Stimulated activated CD4-positive, alpha-beta T cell treated with anti-CD3 and anti-CD28 coated beads, Interleukin-1b, Interleukin-23, amount 100 ng/mL, for 1 hour (primary cell): ENCODE measurements at places on chromosomes 13 and 19.

GRCh38 chr19:7993560-7993959, 11.9 kb downstream of the ELAVL1 start:
- no peak for DNase-seq

DNA sequence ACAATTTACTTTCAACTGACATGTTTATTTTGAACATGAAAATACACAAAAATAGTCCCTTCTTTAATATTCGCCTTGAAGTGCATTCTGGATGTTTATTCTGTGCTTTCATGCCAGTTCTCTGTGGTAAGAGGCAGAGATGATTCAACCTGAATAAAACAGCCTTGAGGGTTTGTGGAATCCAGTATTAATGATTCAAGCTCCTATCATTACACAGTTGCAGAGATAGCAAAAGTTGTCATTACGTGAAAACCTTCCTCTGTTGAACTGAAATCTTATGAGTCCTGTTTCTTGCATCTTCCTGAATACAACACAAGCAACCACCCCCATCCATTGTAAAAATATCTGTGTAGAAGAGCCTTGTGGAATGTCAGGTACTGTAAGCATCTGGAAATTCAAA, 142.3 kb upstream of the HTR2A start:
- no peak for DNase-seq

DNA sequence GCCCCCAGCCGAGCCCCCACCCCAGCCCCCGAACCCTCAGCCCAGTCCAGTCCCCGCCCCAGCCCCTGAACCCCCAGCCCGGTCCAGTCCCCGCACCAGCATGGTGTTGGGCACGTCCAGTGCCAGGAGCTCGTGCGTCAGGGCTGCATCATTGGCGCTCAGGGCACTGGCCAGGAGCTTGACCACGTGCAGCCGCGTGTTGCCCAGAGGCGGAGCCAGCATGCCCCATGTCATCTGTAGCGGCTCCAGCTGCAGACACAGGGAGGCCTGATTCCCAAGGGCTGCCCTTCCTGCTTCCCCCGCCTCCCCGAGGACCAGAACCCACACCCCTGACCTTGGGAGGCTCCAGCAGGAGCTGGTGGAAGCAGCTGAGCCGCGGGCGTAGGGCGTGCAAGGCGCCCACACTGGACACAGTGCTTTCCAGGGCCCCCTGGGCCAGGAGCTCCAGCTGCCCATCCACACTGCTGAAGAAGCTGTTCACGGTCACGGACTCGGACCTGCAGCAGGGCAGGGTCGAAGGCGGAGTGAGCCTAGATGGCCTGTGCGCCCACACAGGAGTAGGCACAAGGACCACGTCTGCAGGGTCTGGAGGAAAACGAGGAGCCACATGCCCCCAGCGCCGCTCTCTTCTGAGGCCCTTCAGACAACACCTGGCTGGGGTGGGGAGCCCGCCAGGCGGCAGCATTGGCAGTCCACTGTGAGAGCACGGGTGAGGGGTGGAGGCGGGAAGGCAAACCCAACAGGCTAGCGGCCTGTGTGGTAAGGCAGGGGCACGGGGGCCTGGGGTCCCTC, 12.8 kb upstream of the TMEM86B start:
- DNase-seq: no peak

DNA sequence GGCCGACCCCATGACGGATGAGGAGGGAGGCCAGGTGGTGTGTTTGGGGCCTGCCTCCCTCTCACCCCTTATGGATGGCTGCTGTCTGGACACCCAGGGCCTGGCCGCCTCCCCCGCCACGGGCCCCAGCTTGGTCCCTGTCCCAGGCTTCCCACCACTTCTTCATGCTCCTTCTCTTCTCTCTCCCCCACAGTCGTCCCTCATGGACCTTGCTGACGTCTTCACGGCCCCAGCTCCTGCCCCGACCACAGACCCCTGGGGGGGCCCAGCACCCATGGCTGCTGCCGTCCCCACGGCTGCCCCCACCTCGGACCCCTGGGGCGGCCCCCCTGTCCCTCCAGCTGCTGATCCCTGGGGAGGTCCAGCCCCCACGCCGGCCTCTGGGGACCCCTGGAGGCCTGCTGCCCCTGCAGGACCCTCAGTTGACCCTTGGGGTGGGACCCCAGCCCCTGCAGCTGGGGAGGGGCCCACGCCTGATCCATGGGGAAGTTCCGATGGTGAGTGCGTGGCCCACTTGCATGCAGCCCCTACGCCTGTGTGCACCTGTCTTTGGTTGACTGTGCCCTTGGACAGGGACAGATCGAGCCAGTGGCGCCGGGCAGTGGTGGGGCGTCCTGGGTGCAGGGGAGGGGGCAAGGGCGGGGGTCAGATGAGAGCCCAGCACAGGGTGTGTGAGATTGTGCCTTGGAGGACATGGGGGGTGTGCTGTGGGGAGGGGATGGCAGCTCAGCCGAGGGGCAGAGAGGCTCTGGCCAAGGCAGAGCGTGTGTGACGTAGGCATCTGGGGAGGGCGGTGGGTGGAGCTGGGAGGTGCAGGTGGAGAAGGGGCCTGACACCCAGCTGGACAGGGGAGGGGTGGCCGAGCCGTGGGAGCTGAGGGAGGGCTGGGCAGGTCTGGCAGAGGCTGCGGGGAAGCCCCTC, 16.8 kb downstream of the EPN1 start:
- no peak for DNase-seq

- no peak for DNase-seq
Measured at GRCh38 chr13:19587635-19588300, 26.4 kb upstream of the TPTE2 start.

- DNase-seq: no peak
Measured at GRCh38 chr19:461721-462551, 1.1 kb upstream of the SHC2 start.

DNA sequence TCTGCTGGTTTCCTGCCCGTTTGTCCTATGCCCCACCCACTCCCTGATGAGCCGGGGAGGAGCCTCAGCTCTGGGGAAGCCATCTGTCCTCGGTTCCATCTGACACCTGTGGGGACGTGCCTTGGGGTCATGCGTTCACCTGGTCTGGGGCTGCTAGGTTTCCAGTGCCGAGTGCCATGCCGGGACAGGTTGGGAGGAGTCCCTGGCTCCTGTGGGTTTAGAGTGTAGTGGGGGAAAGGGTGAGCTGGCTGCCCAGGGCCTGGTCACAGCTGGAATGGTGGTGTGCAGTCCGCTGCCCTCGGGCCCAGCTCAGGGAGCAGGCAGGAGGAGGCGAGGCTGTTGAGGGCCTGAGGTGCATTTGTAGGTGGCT, 2.5 kb downstream of the KDM4B start:
- no peak for DNase-seq

GRCh38 chr19:611481-611868, 21.8 kb downstream of the HCN2 start:
- peak; percentile 30 for DNase-seq

DNA sequence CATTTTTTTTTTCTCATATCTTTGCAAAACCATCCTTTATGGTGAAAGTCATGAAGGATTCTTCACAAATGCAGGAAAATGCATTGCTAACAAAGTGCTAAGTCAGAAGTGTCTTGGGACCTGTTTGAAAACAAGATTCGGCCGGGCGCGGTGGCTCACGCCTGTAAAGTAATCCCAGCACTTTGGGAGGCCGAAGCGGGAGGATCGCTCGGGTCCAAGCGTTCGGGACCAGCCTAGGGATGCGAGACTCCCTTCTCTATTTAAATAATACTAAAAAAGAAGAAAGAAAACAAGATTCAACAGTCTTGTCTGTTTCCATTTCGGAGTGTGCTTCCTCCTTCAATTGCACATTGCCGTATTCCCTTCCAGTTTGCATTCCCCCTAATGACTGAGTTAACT, 819 bp downstream of the EID2B start:
- DNase-seq: no peak

DNA sequence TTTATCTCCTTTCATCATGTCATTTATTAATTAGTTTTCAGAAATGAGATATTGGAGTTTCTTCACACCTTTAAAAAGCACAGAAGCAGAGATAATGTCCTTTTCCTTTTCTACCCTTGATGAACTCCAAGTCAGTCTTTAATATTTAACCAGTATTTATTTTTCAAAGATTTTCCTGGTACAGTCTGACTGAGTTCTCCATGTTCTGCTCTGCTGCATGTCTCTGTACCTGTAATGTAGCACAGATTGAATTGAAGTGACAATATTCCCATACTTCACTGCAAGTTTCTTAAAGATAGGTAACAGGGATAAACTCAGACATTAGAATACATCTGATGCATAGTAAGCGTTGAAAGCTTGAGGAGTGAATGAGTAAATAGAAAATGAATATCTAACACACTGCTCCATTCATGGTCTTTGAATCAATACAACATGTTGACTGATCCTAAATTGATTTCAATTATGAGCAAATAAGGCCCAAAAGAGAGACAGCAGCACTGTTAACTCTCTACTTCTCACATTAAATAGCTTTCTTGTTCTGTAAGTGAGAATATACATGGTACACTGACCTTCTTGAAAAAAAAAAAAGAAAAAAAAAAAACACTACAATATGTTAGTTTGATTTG, 1323.6 kb upstream of the PRR20A start:
- DNase-seq: no peak

DNA sequence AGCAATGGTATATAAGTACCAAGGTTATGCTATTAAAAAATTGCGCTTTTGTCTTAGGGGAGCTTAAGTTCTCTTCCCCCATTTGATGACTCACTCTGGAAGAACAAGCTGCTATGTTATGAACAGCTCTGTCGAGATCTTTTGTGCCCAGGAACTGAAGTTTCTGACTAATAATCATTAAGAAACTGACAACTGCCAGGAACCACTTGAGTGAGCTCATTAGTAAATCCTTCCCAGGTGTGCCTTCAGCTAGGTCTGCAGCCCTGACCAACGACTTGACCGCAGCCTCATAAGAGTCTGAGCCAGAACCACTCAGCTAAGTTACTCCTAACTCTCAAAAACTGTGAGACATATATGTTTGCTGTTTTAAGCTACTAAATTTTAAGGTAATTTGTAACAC, 147.8 kb downstream of the SLITRK6 start:
- no peak for DNase-seq

- DNase-seq: no peak
Measured at GRCh38 chr13:72163678-72164077, 296.7 kb upstream of the DACH1 start.

DNA sequence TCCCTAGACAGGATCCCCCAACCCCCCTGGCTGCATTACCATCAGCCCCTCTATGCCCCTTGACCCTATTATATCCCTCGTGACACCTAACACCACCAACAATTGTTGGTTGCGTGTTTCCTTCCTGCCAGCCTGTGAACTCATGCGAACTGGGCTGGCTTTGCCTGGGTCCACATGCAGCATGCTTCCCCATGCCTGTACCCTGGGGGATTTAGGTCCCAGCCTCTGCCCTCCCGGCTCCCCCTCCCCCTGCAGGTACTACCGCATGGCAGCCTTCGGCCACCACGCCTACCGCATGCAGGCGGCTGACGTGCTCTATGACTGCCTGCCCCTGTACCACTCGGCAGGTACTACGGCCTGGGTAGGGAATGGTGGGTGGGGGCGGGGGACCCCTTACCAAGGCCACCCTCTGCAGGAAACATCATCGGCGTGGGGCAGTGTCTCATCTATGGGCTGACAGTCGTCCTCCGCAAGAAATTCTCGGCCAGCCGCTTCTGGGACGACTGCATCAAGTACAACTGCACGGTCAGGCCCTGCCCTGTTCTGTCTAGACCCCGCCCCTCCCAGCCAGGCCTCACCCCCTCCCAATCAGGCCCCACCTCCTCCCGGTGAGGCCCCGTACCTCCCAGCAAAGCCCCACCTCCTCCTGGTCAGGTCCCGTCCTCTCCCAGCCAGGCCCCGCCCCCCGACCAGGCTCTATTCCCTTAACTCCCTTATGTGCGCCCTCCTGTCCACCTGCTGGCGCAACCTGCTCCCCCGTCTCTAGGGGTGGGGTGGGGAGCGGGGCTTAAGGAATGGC, 18.5 kb downstream of the SLC27A1 start:
- peak; percentile 40 for DNase-seq

- DNase-seq: no peak
Measured at GRCh38 chr19:49802836-49803528, 10.1 kb downstream of the FUZ start.

DNA sequence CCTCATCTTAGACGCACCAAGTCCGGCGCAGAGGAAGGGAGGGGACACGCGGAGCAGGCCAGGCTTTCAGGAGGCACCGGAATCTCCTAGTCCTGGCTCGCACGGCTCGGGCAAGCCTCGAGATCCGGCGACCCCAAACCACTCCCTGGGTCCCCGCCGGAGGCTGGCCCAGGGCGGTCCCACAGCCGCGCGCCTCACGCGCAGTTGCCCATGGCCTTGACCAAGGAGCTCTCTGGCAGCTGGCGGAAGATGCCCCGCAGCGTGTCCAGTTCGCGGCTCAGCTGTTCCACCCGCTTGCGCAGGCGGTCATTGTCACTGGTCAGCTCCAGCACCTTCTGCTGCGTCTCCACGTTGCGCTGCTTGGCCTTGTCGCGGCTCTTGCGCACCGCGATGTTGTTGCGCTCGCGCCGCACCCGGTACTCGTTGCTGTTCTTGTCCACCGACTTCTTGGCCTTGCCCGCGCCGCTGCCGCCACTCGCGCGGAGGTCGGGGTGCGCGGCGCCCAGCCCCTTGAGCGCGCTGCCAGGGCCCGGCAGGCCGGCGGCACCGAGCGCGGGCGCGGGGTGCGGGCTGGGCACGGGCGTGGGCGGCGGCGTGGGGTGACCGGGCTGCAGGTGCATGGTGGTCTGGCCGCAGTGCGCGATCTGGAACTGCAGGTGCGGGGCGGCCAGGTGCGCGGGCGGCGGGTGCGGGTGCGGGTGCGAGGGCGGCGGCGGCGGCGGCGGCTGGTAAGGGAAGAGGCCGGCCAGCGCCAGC, 1.0 kb downstream of the CEBPA start:
- no peak for DNase-seq

- no peak for DNase-seq
Measured at GRCh38 chr19:19575411-19575810, 37.3 kb downstream of the CILP2 start.

- DNase-seq: no peak
Measured at GRCh38 chr13:52925251-52925650, 76.8 kb upstream of the PCDH8 start.

DNA sequence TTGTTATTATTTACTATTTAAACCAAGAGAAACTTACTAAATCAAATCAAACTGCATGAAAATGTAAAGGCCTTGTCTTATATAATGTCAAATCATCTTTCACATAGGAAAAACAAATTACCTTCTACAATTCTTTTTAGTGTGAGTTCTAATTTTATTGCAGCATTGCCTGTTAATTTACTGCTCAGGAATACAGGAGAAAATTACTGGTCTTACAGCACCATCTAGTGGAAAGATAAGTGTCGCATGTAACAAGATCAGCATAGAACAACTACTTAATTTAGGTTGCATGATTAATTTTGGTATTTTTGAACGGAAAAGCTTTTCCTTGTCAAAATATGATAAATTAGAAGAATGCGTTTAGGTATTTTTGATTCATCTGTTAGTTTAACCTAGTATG, 502.7 kb downstream of the UQCRFS1 start:
- DNase-seq: no peak
